Effector memory CD4-positive, alpha-beta T cell (primary cell): ENCODE measurements at places on chromosomes 6 and 20.

GRCh38 chr6:17125407-17125806 is 23.6 kb downstream of the STMND1 start:
- DNase-seq: no peak

GRCh38 chr6:158686311-158686710 is 36.5 kb downstream of the SYTL3 start:
- DNase-seq: no peak

- no peak for DNase-seq
These were observed 20.5 kb downstream of the XRN2 start for GRCh38 chr20:21323640-21324039.

- no peak for DNase-seq
These were observed 98.5 kb downstream of the SSR1 start for GRCh38 chr6:7214468-7214867.

- DNase-seq: no peak
These were observed 12.4 kb upstream of the HMGN3 start for GRCh38 chr6:79246891-79247290.

- DNase-seq: no peak
These were observed 152.3 kb downstream of the ZDHHC14 start for GRCh38 chr6:157533048-157533871.

- DNase-seq: no peak
These were observed 32.1 kb downstream of the MOCS1 start for GRCh38 chr6:39902136-39902535.

- DNase-seq: no peak
These were observed 39.7 kb downstream of the SIRPA start for GRCh38 chr20:1934721-1935573.

DNA sequence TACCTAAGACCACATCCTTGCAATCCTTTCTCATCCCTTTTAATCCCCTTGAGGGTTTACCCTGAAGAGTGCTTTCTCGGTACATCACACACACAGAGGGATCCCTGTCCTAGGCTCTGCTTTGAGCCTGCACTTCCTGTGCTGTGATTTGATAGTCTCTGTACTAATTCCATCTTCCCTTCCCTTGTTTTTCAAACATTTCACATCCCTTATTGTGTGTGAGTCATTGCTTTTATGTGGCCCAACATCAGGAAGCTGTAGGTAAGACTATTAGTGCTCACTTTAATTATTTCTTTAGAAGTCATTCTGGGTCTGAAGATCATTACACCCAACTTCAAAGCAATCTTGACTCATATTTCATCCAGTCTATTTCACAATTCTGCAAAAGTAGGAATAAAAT is 57.2 kb upstream of the ANKEF1 start:
- DNase-seq: no peak

DNA sequence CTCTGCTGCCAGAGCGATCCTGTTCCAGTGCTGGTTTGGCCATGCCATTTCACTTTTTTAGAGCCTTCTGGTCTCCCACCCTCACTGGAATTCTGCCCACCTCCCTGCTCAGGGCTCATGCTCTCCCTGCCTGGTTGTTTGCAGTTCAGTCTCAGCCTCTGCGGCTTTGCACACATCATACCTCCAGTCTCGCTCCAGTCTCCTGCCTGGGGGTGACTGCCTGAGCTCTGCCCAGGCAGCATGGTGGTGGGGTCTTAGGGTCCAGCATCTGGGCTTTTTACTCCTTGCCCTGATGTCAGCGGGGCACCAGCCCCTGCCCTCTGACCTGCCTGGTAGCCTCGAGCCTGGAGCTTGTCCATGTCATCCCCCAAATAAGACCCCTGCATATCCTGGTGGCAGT is 30.9 kb downstream of the CD83 start:
- DNase-seq: no peak

GRCh38 chr6:170225852-170226417 is 64.9 kb downstream of the DLL1 start:
- DNase-seq: no peak

GRCh38 chr6:5623769-5624168 is 362.5 kb downstream of the FARS2 start:
- no peak for DNase-seq

DNA sequence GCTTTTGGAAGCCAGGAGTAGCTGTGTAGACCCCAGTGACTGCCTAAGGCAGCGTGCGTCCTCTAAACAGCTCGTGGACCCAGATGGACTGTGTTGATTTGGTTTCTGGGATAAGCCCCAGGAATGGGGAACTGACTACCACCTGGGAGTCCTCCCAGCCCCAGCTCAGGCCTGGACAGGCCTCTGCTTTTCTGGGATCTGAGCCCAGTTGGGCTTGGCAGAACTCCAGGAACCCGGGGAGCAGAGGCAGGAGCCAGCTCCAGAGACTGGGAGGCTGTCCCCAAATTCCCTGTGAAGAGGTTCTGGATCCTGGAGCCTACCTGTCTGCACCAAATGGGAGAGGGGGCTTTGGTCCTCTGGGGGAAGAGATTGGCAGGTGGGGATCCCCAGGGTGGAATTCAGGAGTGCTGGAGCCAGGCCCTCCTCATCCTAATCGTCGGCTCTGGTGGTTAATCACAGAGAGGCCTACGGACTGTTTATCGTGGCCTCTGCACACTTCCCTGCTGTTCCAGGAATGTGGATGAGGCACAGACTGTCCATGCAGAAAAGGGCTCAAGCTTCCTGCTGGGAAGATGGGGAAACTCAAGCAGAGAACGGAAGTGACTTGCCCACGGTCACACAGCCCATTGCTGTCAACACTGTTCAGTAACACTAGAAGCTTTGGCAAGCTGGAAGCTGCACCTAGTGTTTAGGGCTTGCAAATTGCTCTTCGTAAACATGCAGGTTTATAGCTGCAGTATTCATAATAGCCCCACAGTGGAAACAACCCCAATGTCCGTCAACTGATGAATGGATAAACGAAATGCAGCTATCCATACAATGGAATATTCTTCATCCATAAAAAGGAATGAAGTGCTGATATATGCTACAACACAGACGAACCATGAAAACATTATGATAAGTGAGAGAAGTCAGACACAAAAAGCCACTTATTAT is 100.6 kb downstream of the KCNB1 start:
- no peak for DNase-seq

DNA sequence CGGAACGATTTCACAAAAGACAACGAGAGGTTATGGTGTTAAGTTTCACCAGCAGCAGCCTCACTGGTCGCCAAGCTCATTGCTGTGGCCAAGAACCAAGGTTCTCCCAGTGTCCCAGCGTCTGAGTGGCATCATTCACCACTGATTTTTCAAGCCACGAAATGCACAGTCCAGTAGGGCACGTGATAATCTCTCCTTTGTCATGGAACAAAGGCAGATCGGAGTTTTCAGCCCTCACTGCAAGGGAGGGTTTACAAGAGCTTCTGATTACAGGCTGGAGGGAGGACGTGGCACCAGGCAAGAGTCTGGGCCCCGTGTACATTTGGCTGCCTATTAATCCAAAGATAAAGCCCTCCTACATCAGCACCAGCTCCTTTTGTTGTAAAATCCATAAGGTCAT is 2.0 kb downstream of the CD24 start:
- DNase-seq: no peak

GRCh38 chr6:84581494-84582259 is 182.7 kb downstream of the TBX18 start:
- no peak for DNase-seq

DNA sequence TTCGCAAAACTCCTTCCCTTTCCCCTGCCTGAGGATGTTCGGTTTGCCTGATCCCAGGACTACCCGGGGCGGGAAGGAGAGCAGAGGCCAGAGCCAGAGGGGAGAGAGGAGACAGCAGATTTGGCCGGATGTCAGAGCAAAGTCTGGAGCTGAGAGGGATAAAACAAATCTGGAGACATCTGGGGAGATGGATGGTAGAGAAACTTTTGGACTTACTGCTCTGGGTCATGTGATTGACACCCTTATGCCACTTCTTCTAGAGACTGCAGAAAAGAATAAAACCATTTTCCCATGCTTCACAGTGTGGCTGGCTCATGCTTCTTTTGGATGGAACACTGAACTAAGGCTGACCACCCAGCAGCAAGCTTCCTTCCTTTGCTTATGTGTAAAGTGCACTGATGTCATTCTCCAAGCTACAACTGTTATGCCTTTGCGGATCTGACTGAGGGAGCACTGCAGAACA is 174.7 kb downstream of the FOXC1 start:
- no peak for DNase-seq

GRCh38 chr6:47235964-47236760 is 73.5 kb downstream of the TNFRSF21 start:
- no peak for DNase-seq

GRCh38 chr20:42957018-42957703 is 232.5 kb downstream of the PTPRT start:
- no peak for DNase-seq

GRCh38 chr20:49281059-49281912 is 3.4 kb upstream of the ZNFX1 start:
- DNase-seq: no peak

- no peak for DNase-seq
These were observed 177.7 kb upstream of the SNX9 start for GRCh38 chr6:157645201-157645795.

- no peak for DNase-seq
These were observed 154.9 kb upstream of the FERMT1 start for GRCh38 chr20:6277661-6278240.

- DNase-seq: no peak
These were observed 47.9 kb upstream of the SCML4 start for GRCh38 chr6:107871976-107872375.

GRCh38 chr6:9370480-9370879 is 935.1 kb upstream of the SLC35B3 start:
- no peak for DNase-seq

GRCh38 chr6:40599555-40599954 is 12.4 kb upstream of the LRFN2 start:
- no peak for DNase-seq

GRCh38 chr6:41334482-41335040 is 847 bp upstream of the NCR2 start:
- DNase-seq: no peak

DNA sequence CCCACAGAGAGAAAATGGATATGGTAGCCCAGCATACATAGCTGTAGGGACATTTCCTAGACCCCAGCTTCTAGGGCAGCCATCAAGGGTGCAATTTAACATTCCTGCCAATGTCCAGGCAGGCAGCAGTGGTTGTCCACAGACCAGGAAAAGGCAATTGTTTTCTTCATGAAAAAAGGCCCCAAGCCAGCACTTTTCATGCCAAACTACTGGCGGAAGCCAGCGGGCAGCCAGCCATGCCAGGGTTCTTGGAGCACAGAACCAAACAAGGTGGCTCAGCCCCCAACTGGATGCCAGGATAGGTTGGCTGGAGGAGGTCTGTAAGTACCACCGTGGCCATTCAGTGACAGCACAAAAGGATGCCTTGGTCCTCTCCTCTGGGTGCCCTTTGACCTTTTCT is 94.6 kb downstream of the BANF2 start:
- no peak for DNase-seq

DNA sequence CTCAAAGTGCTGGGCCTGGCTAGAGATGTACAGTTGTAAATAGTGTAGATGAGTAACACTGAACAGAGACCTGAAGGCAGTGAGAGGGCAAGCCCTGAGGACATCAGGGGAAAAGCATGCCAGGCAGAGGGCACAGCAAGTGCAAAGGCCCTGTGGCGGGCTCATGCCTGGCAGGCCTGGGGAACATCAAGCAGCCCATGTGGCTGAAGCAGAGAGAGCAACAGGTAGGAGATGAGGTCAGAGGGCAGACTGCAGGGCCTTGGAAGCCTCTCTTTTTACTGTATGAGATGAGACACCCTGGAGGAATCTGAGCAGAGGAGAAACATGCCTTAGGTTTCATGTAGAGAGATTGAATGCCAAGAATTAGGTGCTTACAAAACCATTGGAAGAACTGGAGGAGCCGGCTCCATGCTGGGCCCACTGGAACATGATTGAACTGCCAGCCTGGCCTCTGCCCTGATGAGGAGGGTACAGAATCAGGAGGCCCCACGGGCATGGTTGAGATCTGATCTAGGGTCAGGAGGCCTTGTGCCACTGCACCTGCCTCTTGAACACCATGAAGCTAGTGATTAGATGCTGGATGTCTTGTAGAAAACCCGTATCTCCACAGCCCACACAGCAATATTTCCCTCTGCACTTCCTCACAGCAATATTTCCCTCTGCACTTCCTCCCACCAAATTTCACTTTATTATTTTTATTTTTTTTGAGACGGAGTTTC is 5.9 kb upstream of the HMGA1 start:
- no peak for DNase-seq
